Inflammatory macrophage treated with lipopolysaccharide for 4 hours (primary cell): ENCODE measurements at places on chromosomes 4 and X.
A peak's percentile ranks its signal among the peaks of the same experiment; 100 is the strongest.

GRCh38 chr4:44720371-44720770 is 6.0 kb downstream of the GNPDA2 start:
- no peak for DNase-seq

- no peak for DNase-seq
These were observed 51.5 kb downstream of the SLC2A9 start for GRCh38 chr4:9969526-9970398.

DNA sequence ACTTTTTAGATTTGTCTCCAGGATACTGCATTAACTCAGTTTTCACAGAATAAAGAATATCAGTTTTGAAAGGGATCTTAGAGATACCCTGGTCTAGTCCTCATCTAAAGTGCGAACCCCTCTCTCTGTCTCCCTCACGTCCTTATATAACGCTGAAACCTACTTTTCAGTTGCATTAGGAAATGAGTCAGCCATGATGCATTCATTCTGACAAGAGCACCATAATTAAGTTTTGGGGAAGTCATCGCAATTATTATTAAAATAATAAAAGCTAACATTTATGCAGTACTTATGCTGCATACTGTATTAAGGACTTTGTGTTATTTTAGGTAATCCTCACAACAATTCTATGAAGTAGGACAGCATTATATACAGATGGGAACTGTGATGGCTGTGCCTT is 116.1 kb downstream of the REELD1 start:
- DNase-seq, result peak; percentile 14

- DNase-seq, result no peak
These were observed 346.6 kb upstream of the GNPDA2 start for GRCh38 chr4:45072981-45073380.

- no peak for DNase-seq
These were observed 277.7 kb downstream of the TMA16 start for GRCh38 chr4:163772238-163772637.

DNA sequence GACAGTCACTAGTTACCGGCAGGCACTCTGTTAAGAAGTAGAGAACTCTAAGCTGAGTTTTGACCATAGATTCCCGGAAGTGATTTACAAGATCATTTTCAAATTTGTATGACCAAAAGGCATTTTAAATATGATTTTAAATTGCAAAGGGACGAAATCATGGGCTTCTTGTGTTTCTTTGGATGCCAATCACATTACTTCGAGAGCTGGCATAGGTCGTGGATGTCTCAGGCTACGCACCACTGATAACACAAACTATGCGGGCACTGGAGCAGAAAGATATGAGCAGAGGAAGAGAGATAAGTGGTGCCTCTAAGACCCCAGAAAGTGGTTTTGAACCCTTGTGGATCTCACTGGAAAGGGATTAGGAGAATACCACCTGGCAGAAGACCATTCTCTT is 294.2 kb upstream of the FTHL17 start:
- no peak for DNase-seq

DNA sequence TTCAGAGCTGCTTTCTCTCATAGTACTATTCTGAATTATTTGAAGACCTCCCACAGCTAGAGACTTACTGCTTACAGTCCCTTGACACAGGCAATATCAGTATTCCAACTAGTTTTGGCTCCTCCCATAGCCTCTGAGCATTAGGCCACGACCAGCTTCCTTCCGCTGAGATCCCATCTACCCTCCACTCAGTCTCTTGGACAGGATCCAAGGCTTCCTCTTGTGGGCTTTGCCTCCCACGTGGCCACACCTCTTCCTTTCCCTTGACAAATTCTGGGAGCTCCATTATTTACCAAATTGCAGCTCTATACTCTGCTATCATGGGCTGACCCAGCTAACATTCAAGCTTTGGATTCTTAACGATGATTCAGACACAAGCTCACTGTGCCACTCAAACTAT is 470.4 kb upstream of the GALNT7 start:
- no peak for DNase-seq

DNA sequence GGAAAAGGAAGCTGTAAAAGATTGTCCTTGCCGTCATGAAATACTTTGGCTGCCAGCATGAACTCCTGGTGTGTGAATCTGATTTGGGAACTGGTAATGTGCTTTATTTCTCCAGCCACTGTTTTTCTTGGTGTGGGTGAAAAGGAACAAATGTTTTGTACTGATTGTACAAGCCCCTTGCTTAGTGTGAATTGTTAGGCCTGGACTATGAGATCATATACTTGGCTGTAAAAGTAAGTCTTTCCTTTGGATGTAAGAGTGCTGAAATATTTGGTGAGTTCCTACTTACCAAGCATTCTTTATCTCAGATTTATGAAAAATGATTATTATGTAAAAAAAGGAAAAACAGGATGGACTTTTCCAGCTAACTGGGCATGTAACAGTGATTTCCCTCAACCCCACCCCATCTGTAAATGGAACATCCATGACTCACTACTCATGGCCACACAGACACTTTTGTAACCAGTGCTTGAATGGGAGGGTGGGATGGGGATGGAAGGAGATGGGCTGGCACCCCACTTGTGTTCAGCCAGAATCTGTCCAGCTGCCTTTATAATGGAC is 6.3 kb downstream of the FNIP2 start:
- DNase-seq, result peak; percentile 47

DNA sequence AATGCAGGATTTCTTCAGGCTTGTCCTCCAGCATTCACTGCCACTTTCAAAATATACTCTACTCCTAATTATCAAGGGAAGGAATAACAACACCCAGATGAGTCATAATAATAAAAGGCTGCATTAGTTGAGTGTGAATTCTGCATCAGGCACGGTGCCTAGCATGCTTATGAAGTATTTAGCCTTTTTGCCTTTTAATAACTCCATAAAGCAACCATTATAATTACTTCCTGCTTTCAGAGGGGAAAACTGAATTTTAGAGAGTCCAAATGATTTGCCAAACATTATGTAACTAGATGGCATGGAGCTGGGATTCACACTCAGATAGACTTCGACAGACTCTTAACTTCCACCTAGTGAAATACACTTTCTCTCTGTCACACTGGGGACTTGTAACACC is 2365.5 kb downstream of the PCDH7 start:
- no peak for DNase-seq

GRCh38 chr4:46894826-46895225 is 14.2 kb downstream of the COX7B2 start:
- no peak for DNase-seq

GRCh38 chr4:62285026-62285425 is 1084.9 kb downstream of the ADGRL3 start:
- DNase-seq, result no peak

DNA sequence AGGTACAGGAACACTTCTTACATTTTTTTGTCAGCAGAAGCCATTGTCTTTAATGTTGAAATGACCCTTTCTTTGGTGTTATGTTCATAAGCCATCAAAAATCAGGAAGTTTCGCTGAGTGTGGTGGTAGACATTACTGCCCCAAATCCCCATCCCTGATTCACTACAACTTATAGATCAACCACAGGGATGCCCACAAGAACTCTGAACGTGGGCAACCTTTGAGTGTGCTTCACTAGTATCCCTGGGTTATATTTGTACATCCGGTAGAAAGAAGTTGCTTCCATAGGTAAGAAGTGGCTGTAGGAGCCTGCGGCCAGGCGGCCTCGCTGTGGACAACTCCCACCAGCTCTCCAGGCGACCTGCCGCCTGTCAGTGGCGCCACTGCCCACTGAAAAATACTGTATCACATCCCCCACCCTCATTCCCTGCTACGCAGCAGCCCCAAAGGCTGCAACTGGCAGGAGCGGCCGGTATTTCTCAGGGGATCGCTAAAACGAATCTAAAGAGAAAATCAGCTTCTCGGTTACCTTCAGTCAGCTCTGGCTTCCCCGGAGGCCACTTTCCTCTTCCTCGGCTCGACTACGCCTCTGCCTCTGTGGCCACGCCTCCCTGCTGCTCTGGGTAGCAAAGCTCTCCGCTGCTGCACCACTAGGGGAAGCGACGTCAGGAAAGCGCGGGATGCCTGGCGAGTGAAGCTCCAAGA is 13.9 kb upstream of the ETDC start:
- DNase-seq, result peak; percentile 52

- peak; percentile 84 for DNase-seq
These were observed 275.4 kb downstream of the ARHGAP10 start for GRCh38 chr4:148007314-148007760.

GRCh38 chrX:121000589-121000988 is 15.0 kb upstream of the CT47A1 start:
- DNase-seq, result no peak

GRCh38 chrX:100377826-100378225 is 32.2 kb downstream of the PCDH19 start:
- no peak for DNase-seq

DNA sequence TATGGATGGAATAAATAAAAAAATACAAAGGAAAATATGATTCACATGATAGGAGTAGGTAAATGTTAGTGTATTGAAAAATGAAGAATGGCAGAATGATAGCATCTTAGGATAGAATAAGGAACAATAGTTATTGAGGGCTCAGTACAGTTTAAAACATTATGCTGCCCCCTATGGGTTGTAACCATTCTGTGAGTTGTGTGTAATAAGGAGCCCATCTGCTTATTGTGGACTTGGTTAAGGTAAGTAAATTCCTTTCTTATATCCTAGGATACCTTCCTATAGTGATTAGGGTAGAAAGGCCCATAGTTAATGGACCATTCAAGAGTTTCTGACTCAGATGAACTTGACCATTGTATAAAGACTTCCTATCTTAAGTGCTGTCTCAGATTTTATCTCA is 195.8 kb downstream of the PDHA2 start:
- DNase-seq, result peak; percentile 19

- no peak for DNase-seq
These were observed 583.3 kb upstream of the TENM3 start for GRCh38 chr4:181659876-181660275.

- no peak for DNase-seq
These were observed 85.5 kb upstream of the ADRA2C start for GRCh38 chr4:3680656-3681055.

- DNase-seq, result peak; percentile 43
These were observed at the start of gene OPHN1 for GRCh38 chrX:68433155-68433980. Gene OPHN1, minus strand, starts transcription at chrX:68433495. Its CDS starts 475 bp downstream, at chrX:68433020.

DNA sequence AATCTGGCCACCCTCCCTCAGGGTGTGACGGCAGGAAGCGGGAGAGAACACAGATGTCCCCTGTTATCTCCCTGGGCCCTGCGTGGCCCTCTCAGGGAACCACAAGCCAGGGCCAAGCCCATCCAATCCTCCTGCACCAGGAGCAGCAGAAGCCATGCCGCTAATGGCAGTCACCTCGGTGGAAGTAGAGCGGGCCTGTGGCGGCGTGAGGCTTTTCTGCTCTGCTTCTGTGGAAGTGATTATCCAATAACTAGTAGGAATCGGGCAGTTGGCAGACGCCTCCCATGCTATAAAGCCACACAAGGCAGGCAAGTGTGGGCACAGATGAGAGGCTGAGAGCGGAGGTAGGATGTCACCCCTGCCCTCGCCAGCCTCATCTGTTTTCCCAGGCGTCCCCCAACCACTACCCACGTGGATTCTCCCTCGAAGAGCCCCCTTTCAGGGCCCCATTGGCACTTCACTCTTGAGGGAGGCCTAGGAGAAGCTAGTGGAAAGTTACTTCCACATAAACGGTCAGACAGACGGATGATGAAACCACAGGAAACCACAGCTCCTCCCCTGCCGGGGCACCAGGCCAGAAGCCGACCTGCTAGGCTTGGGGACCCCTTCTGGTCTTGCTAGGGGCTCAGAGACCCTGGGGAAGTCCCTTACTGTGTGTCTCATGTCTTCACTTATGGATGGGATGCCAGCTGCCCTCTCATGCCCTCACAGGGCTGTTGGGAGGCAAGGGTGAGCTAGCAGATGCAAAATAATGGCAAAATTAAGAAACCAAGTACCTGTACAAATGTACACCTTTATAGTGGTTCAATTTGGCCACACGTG is 18.8 kb upstream of the TMSB4X start:
- peak; percentile 91 for DNase-seq

DNA sequence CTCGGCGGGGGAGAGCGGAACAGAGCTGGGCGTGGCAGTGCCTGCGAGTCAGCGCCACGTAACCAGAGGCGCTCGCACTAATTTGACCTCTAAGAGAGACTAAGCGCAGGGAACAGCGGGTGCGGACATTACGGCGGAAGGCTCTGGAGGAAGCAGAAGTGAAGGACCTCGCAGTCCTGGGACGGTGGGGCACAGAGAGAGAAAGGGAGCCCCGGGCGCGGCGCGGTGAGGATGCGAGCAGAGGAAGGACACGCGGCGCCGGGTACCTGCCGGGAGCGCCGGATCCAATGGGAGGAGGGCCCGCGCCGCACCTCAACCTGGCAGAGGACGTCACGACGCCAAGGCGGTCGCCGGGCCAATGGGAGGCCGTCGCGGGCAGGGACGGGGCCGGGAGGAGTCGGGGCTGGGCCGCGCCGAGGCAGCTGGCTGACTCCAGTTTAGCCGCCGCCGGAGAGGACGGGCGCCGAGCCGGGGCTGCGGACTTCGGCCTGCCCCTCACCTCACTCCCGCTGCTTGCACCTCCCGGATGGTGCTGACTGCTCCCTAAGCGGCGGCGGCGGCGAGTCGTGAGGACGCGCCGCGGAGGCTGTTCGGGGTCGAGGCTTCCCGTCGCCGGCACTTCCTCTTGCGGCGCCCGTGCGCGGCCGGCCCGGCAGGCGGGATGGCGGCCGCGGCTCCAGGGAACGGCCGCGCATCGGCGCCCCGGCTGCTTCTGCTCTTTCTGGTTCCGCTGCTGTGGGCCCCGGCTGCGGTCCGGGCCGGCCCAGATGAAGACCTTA is at the start of gene TMEM165:
Gene TMEM165, plus strand, starts transcription at position 429 of the 779 bp plus-strand sequence. Its CDS starts 233 bp downstream, at position 662.
- peak; percentile 95 for DNase-seq

GRCh38 chr4:8580321-8581093 is at the start of gene GPR78:
Gene GPR78, plus strand, starts transcription at chr4:8580392. Its CDS starts 591 bp downstream, at chr4:8580983.
- peak; percentile 4 for DNase-seq

DNA sequence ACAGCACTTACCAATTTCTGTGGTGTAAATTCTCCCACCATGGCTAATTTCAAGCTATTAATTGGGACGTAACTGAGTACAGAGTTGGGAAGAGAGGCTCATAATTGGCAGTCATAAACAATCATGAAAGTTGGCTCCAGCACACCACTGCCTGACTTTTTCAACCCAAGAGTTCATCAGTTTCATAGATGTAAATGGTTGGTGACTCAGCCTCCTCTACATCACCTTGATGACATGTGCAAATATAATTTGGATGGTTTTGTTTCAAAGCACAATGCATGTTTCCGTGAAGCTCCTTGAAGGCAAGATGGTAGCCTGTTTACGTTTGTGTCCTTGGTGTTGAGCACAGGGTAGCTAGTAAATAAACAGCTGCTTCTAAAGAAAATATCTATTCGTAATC is 235.1 kb downstream of the LDB2 start:
- no peak for DNase-seq

DNA sequence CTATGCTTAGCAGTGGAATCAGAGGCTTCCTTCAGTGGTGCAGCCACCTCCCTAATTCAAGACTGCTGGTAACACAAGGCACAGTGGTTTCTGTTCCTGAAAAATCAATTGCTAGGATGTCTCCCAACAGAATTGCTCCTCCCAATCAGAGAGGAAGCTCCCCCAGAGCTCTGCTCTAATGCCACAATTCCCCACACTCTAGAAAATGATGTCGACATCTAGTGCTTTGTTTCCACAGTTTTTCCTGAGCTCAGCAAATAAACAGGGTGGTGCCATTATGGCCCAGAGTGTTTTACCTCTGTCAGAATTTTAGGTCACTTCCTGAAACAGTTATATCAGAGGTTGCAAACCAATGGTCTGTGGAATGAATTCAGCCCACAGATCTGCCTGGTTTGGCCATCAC is 24.7 kb downstream of the TAB3 start:
- peak; percentile 85 for DNase-seq

- no peak for DNase-seq
These were observed 138.9 kb upstream of the PTCHD1 start for GRCh38 chrX:23195761-23196160.

GRCh38 chrX:96579252-96579651 is 105.4 kb upstream of the DIAPH2 start:
- peak; percentile 3 for DNase-seq
